ENCODE measurements at places on chromosomes 6 and 20.
A peak's percentile ranks its signal among the peaks of the same experiment; 100 is the strongest.

GRCh38 chr6:165597821-165598220 lies 65.2 kb downstream of the PDE10A start:
- DNase-seq = no peak

- DNase-seq = no peak
These were observed 38.0 kb upstream of the ECHDC1 start for GRCh38 chr6:127381384-127381783.

GRCh38 chr6:126267626-126268025 lies 72.3 kb upstream of the CENPW start:
- no peak for DNase-seq

GRCh38 chr6:34771727-34772126 lies 14.4 kb downstream of the SNRPC start:
- DNase-seq = peak; percentile 55

GRCh38 chr6:27553123-27553904 lies 80.4 kb upstream of the ZNF184 start:
- DNase-seq = no peak

DNA sequence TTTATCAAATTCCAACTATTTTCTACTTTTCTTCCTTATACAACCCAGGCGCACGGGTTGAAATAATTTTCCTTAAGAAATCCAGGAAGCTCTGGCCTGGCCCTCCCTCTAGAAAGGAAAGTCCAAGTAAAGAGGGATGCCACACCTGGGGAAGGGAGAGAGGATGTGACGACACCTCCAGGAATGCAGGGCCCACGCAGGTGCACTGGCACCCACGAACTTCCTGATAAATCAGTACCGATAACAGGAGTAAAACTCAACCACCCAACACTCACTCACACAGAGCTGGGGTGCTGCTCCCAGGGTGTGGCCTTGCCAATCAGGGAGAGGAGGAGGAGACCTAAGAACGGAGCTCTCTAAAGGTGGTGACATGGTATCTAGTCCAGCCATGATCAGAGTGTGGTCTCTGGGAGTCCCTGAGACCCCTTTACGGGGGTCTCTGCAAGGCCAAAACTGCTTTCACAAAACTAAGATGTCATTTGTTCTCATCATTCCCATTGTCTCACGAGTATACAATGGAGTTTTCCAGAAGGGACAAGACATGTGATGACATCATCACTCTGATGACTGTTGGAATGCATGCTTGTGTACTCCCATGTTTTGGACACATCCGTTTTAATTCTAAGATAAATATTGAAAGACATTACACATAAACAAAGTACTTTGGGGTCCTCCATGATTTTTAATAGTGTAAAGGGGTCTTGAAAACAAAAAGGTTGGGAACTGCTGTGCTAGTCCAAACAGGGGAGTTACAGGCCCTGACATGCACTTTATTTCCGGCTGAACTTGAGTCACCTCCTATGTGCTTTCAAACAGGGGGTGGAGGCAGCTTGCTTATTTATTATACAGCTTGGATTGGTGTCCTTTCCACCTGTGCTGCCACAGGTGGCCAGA lies 2.2 kb upstream of the PARD6B start:
- no peak for DNase-seq

DNA sequence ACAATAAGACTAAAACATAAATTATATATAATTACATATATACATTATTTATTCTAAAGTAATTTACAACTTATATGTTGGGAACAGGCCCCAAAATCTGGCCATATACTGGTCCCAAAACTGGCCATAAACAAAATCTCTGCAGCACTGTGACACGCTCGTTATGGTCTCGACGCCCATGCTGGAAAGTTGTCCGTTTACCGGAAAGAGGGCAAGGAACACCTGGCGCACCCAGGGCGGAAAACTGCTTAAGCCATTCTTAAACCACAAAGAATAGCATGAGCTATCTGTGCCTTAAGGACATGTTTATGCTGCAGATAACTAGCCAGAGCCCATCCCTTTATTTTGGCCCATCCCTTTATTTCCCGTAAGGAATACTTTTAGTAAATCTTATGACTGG lies 164.9 kb downstream of the CENPW start:
- DNase-seq = no peak

GRCh38 chr6:81831274-81831673 lies 78.8 kb upstream of the TENT5A start:
- no peak for DNase-seq

DNA sequence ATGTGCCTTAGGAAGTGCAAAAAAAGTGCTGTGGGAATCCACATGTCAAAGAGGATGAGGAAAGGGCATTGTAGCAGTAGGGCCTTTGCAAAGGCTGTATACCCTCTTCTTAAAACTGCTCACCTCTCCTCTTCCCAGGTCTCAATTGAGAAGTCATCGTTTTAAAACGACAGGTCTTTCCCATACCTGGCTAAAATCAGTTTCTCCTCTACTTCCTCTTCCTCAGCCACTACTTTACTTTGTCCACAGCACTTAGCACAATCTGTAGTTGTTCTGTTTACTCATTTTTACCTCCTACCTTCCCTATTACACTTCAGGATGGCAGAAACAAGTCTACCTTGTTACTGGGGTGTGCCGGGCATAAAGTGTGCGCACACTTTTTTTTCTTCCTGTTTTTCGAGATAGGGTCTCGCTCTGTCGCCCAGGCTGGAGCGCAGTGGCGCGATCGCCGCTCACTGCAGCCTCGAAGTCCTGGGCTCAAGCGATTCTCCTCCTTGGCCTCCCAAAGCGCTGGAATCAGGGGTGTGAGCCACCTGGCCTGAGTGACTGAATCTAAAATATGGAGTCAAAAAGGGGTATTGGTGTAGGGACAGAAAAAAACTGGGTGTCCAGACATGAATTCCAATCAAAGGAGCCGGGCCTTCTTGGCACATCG lies 9.8 kb upstream of the ELOVL5 start:
- no peak for DNase-seq

DNA sequence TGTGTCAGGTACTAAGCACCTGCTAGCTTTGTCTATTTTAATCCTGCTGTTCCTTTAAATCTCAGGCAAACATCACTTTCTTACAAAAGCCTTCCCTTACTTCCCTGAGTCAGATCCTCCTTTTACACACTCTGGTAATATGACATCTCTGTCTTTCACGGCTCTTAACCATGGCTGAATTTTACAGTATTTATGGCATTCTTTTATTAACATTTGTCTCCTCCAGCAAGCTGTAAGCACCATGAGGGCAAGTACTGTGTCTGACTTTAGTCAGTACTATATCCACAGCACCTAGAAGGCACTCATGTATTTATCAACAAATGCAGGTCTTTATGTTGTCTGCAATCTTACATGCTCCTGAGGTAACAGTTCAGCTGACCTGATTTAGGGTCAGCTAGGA lies 33.7 kb upstream of the HBS1L start:
- no peak for DNase-seq

DNA sequence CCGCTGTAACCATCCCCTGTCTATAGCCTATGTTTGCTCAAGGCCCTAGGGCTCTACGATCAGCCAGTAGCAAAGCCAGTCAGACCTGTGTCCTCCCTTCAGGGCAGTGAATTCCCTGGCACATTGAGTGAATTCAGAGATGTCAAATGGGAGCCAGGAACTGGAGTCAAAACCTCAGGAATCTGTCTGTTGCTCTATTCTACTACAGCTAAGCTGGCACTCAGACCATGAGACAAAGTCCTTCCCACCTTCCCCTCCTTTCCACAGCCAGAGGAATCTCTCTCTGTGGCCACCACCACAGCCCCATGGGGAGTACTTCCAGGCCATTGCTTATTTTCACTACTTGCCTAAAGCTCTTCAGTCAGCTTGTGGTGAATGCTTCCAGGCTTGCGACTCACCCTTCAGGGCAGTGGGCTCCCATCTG lies 82.0 kb downstream of the PKIB start:
- DNase-seq = no peak

DNA sequence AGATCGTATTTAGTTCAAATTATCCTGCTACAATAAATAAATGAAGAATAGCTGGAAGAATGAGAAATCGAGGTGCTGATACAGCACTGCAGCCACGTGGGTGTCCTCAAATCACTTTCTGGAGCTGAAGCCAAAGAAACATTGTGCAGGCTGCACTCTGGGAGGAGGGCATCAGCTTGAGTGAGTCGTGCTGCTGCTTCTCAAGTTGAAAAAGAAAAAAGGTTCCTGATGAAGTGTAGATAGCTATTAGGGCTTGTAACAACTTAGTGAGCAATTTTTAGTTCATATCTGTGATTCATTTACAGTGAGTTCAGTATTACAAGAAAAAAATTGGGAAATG lies 40.5 kb downstream of the DSE start:
- no peak for DNase-seq

DNA sequence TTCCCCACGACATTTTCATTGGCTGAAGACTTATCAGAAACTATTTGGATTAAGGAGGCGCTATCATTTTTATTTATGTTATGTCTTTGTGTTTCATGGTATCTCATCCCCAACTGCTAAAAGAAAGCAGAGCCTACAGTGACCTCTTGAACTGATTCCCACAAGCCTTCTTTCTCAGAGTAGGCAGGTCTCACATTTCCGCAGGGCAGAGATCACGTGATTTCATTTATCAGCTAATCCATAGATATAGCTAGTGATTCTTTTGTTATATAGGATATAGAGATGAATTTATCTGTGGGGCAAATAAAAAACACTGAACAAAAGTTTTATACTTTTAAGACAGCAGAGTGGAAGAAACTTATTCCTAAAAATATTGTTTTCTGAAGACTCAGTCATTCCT lies 25.0 kb upstream of the POPDC3 start:
- no peak for DNase-seq

- no peak for DNase-seq
These were observed 65.0 kb downstream of the QRSL1 start for GRCh38 chr6:106694343-106694742.

DNA sequence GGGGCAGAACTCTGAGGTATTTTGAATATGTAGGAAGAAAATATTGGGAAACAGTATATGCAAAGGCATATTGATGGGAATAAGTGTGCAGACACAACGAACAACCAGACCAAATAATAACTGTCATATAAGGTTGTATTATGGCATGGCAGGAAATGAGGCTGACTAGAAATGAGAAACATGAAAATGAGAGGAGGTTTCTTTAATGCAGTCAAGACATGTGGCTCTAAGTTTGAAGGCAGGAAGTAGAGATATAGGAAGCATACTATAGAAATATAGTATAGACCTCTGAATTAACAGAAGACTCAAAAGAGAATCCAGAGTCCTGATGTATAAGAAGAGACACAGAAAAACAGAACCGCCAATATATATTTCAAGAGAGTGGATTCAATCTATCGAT lies 459.7 kb upstream of the PTCHD4 start:
- no peak for DNase-seq

DNA sequence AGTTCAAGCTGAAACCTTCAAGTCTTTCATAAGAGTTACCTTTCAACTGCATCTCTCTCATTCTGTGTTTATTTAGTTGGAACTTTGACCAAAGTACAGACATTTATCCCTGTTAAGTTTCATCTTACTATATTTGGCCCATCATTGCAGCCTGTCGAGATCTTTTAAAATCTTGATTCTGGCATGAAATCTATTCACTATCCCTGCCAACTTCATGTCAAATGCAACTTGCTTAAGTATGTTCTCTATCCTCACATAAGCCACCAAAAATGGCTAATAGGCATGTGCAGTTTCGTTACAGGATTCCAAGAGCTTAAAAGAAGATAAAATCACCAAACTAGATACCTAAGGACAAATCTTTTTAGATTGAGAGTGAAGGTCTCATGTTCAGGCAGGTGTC lies 117.5 kb upstream of the KCNQ5 start:
- no peak for DNase-seq

GRCh38 chr6:159682295-159682694 lies 10.7 kb downstream of the SOD2 start:
- DNase-seq = no peak

DNA sequence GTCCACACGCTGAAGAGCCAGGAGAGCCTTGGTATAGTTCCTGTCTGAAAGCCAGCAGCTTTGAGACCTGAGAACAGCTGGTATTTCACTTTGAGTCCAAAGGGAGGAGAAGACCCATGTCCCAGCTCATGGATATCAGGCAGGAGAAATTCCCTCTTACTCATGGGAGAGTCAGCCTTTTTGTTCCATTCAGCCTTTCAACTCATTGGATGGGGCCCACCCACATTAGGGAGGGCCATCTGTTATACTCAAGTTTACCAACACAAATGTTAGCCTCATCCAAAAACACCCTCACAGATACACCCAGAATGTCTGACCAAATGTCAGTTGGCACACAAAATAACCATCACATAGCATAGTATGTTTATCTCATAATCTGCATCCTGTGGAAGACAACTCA lies 80.1 kb downstream of the GMDS start:
- DNase-seq = no peak

- no peak for DNase-seq
These were observed 25.8 kb downstream of the CDKAL1 start for GRCh38 chr6:20559924-20560551.

GRCh38 chr6:82869493-82869892 lies 196.1 kb downstream of the UBE3D start:
- no peak for DNase-seq

GRCh38 chr6:116450185-116450710 lies 10.9 kb upstream of the CALHM6 start:
- DNase-seq = no peak

GRCh38 chr20:20946122-20946759 lies 159.9 kb downstream of the LINC00237 start:
- no peak for DNase-seq

- no peak for DNase-seq
These were observed 70.8 kb upstream of the GATA5 start for GRCh38 chr20:62546606-62547005.

- DNase-seq = no peak
These were observed 1.9 kb downstream of the STMND1 start for GRCh38 chr6:17103715-17104114.

DNA sequence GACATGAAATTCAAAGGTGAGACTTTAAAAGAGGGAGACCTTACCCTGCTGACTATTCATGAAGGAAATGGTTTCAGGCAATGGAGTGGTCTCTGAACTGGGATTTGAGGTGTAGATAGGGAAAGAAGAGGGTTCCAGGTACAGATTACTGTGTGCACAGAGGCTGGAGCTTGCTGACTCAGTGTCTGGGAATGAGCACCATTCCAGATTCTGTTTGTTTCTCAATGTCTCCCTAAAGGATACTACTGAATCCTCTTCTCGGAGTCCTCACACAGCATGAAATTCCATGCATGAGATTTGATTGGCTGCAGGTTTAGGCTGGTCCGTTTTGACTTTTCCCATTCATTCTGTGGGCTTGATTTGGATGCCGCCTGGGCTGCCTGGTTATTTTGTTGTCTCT lies 49.0 kb downstream of the PPP1R14C start:
- DNase-seq = no peak

DNA sequence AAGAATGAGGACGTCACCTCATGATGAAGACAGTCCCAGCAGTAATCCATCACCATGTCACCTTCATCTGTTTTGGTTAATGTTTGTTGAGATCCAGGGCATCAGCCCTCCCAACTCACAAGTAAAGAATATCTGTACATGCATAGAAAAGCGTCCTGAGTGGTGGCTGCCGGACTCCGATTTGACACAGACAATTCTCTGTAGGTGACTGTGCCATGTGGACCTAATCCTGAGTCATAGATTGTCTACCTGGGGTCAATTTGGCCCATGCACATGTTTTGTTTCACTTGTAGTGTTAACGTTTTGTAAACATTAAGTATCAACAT lies 168.4 kb upstream of the UST start:
- DNase-seq = no peak
